ENCODE measurements at places on chromosomes 2 and 18. TPM values are rescaled to one million over a fixed set of nuclear protein-coding genes. Genes with fewer than 3 reads are reported as not detected.

IGFBP5 gene
- 526 TPM for total RNA-seq

ATL2 gene
- total RNA-seq, result 212 TPM

TNS1 gene
- 444 TPM for total RNA-seq

PAX3 gene
- not detected for total RNA-seq

RNASEH1 gene
- 28.4 TPM for total RNA-seq
